ENCODE measurements at places on chromosomes 12 and 14.

DNA sequence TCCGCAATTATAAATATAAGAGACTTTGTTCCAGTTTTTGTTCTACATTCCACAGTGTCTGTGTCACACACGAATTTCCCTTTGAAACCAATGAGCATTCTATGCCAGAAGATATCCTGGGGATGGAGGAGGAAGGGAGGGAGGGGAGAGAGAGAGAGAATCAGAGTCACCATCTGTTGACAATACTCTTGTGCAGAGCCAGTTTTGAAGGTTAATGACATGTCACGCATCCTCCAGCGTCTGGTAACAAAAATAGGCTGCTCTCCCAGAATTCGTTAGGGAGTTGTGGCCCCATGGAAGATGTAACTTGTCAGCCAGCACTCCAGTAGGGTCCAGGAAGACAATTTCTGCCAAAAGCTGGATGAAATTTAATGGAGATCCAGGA, 213.5 kb upstream of the KRR1 start:
- DNase-seq = peak; percentile 69

DNA sequence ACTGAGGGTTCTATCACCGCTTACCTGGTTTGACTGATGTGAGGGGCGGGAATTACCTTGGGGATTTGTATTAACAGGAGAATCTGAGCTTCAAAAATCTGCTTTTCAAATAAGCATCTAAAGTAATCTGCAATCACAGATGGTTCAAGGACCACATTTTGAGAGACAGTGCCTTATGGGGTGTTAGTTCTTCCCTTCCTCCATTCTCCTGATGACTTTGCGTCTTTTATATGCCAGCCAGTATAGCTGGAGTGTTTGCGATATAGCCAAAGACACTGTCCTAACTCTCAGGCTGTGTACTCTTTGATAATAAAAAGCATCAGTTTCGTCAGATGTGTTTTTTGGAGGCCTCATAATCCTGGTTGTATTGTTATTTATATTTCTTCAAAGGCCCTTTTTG, 39.5 kb downstream of the PPHLN1 start:
- peak; percentile 41 for DNase-seq

- no peak for DNase-seq
Measured at GRCh38 chr14:70871863-70872677, 35.2 kb upstream of the PCNX1 start.

GRCh38 chr14:73057944-73058223, 450 bp upstream of the RBM25 start:
- DNase-seq = no peak

- DNase-seq = peak; percentile 76
Measured at GRCh38 chr12:41917938-41918341, 226.7 kb downstream of the GXYLT1 start.

- DNase-seq = no peak
Measured at GRCh38 chr12:46110223-46110611, 119.8 kb upstream of the SCAF11 start.

DNA sequence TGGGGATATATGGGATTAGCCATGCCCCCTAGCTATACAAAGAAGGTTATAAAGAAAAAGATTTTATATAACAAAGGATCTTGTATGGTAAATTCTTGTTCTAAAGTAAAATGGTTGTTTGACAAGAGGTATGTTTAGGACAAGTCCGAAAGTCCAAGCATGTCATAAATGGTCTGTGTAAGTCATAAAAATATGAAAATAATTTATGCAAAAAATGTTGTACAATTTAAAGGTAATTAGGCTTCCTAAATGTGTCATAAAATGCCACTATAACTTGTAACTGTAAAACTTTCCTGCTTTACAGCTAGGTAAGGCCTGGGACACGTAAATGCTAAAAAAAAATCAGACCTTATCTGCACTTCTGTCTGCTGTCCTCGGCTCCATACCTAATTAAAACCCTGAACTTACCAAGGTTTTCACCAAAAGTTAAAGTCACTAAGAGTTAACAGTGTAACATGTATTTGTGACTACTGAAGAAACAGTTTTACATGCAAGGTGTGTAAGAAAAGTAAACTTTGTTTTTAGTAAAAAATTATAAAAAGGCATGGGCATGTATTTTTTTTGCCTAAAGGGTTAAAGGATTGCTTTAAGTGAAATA, 110.0 kb upstream of the RESF1 start:
- no peak for DNase-seq

DNA sequence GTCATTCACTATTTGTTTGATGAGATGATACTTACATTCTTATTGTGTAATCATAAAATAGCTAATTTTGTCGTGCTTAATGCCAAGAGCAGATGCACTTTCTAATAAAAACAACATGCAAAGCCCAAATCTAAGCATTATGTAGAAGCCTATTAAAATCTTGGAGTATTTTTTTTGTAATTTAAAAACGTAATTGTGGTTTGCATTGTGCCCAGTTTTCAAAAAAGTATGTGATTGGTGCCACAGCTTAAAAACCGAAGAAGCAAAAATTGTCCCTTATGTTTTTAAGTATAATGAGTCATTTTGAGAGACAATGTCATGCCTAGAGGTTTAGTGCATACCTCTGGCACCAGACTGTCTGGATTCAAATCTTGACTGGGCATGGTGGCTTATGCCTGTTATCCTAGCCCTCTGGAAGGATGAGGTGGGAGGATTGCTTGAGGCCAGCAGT, 464.8 kb upstream of the RGS6 start:
- DNase-seq = no peak

GRCh38 chr12:64473176-64473575, 21.3 kb downstream of the TBK1 start:
- DNase-seq = no peak

- no peak for DNase-seq
Measured at GRCh38 chr12:121344506-121344905, 7.7 kb downstream of the ANAPC5 start.

DNA sequence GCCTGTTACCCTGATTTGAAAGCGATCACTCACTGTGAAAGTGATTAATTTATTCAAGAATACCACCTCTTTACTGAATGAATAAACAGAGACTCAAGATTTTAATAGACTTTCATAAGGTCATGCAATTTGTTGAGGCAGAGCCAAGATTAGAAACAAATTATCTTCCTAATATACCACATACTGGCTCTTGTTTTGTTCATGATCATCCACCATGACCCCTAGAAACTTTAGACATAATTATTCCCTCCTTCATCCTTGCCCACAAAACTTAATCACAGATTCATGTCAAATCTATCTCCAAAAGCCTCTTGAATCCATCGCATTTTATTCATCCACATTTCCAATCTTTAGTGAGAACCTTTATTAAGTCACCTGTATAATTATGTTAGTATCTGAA, 152.3 kb downstream of the ATXN7L3B start:
- DNase-seq = no peak

DNA sequence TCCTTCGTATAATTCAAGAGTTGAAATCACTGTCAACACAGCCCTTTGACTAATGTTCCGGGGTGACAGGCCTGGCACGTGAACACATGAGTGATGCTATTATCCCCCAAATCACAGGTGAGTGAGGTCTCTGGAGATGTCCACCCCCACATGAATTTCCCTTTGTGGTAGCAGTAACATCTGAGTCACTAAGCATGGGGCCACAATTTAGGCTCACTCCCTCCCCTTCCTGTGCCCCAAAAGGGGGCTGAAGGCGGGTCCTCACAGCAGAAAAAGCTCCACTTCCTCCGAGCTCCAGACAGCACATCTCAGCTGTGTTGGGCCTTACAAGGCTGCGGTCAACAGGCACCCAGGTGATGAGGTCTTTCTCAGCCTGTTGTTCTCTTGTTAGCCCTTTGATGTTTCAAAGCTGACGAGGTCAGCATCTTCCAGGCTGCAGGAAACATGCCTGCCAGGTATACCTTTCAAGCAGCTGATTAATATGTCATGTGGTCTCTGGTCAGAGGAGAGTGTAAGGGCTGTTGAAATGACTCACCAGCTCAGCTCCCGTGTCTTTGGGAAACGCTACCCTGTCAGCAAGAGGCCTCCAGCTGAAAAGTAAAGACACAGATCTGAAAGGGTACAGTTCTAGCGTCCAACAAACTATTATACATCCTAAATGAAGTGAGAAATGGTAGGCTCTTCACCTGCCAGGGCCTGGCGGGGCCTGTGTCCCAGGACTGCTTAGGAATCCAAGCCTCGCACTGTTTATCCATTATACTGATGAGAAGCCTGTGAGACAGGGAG, 107.3 kb downstream of the ZFP36L1 start:
- no peak for DNase-seq

- no peak for DNase-seq
Measured at GRCh38 chr12:124397807-124398577, 103.1 kb downstream of the RFLNA start.

- no peak for DNase-seq
Measured at GRCh38 chr14:43041976-43042375, 1435.3 kb downstream of the LRFN5 start.

DNA sequence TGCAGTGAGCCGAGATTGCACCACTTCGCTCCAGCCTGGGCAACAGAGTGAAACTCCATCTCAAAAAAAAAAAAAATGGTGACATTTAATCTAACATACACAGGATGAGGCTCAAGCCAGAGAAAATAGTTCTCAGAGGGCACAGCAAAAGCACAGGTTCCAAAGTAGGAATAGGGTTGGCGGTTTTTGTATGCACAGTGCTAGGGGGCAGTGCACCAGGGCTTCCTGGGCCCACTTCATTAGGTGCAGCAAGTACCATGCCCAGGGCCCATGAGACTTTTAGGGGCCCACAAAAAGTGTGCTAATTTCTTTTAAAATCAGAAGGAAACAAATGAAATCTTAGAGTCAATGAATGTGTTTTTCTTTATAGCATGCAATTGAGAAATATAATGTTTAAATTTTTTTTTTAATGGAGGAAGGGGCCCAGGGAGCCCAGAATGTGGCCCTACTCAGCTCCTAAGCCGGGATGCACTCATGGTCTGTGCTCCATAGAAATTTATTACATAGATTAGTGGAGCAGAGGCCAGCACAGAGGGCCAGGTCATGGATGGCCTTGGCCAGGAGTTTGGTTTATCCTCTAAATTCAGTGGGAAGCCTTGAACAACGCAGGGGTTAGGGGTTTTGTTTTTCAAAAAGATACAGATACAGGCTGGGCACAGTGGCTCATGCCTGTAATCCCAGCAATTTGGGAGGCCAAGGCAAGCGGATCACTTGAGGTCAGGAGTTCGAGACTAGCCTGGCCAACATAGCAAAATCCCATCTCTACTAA, 2.3 kb downstream of the AK7 start:
- DNase-seq = no peak

GRCh38 chr12:86456241-86456640, 200.1 kb upstream of the MGAT4C start:
- DNase-seq = no peak

GRCh38 chr14:96184737-96185136, 19.9 kb upstream of the BDKRB2 start:
- no peak for DNase-seq

GRCh38 chr12:48263617-48264016, 60.5 kb upstream of the OR10AD1 start:
- DNase-seq = no peak

DNA sequence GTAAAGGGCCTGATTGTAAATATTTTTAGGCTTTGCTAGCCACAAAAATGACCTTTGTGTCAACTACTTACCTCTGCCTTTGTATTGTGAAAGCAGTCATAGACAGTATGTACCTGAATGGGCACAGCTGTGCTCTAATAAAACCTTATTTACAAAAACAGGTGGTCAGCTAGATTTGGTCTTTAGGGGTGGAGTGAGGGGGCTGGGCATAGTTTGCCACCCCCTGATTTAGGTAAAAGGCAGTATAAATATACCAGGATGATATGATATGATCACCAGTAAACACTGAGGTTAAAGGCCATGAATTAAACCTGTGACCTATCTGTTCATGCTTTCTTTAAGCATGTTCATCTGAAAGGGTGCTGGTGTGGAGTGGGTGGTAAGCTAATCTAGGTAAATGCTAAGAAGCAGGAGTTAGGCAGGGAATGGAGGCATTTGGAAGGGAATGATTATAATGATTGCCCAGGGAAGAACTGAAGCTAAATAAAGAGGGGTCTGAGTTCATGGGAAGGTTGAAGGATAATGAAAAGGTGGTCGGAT, 77.1 kb upstream of the BCAT1 start:
- no peak for DNase-seq

GRCh38 chr12:90839346-90839745, 115.6 kb downstream of the CCER1 start:
- no peak for DNase-seq

DNA sequence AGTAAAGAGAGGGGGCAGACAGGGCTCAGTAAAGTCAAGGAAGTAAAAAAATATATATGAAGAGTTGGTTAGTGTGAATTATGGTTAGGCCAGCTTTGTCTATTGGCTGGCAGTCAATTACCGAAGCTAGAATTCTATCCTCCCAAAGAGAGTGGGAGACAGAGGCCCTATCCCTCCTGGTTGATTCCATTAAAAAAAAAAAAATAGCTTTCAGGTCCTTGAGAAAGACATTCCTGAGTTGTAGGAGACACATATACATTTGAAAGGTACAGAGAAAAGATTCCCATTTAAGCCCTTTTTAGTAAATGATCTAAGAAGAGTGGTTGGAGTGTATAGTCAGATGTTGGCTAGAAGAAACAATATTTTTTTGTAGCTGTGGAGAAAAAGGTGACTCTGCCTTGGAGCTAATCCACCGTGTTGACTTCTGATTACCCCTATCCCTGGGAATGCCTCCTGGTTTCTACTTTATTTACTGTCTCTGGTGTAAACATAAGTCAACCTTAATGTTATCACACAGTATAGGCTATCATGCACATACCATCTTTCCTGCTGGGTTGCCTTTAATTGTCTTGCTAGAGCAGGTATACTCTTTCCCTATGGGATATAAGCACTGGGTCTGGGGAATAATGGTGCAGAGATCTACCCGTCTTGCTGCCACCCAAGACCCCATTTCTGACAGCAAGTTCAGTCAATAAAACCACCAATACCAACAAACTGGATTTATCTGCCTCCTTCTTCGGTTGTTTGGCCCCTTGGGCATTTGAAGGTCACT, 859.9 kb upstream of the ATXN7L3B start:
- DNase-seq = no peak

GRCh38 chr14:68822132-68822651, 29.3 kb upstream of the ZFP36L1 start:
- DNase-seq = no peak

- DNase-seq = peak; percentile 24
Measured at GRCh38 chr12:91695964-91696363, 449.7 kb downstream of the BTG1 start.

GRCh38 chr14:96251656-96252155, 4.3 kb upstream of the BDKRB1 start:
- no peak for DNase-seq

DNA sequence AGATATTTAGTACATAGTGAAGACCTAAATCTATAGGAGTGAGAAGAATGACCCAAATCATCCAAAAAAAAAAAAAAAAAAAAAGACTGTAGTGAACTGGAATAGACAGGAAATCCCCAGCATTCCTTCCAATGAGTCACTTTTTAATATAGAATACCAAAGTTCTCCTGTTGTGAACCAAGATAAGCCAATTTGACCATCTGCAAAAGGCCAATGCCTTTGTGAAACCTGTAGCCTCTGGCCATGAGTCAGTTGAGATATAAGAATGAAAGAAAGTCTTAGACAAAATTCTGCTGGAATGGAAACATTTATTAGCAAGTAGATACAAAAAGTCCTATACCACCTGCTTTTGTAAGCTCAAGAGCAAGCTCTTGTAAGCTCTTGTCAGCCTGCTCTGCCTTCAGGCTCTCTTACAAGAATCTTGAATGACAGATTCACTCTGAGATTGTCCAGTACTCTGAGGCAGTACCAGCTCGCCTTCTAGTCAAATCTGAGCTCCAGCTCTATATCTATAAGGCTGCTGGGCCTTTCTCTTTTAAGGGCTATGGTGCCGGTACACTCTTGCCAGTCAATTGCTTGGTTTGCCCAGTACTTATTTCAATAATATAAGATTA, 243.0 kb upstream of the TMTC1 start:
- no peak for DNase-seq

- no peak for DNase-seq
Measured at GRCh38 chr12:31822761-31823160, 93.9 kb upstream of the AMN1 start.
